ENCODE measurements at places on chromosomes 7 and 10.

- DNase-seq, result no peak
These were observed 530.9 kb upstream of the AUTS2 start for GRCh38 chr7:69067397-69067796.

GRCh38 chr7:2838873-2839578, 5.1 kb downstream of the GNA12 start:
- DNase-seq, result no peak

GRCh38 chr7:77352665-77353406, 63.3 kb downstream of the GSAP start:
- DNase-seq, result no peak

GRCh38 chr10:14184841-14185315, 145.8 kb downstream of the FRMD4A start:
- DNase-seq, result no peak

- DNase-seq, result no peak
These were observed 33.0 kb downstream of the FAM25A start for GRCh38 chr10:87053111-87053510.

All from RWPE2 (cell line).